ENCODE measurements at places on chromosomes 4 and X.
A peak's percentile ranks its signal among the peaks of the same experiment; 100 is the strongest.

GRCh38 chrX:10395179-10395578 lies 225.2 kb downstream of the MID1 start:
- DNase-seq = no peak

- no peak for DNase-seq
Measured at GRCh38 chrX:13808865-13809264, 8.0 kb downstream of the GPM6B start.

DNA sequence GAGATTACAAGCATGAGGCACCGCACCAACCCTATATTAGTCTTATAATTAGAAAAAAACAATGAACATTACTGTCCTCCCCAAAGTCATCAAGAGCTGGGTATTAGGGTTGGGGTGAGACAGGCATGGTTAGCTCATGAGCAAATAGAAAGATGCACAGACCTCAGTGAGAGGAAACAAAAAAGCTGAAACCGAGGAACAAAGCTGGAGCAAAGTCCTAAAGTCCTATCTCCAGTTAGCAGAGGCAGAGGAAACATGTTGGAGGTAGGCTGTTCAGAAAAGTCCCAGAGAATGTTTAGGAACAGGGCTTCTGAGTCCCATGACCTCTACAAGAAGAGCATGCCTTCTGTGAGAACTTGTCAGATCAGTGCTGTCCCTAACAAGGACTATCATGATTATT lies 4.6 kb upstream of the PCYT1B start:
- DNase-seq = no peak

GRCh38 chr4:1356181-1356998 lies 9.4 kb downstream of the UVSSA start:
- peak; percentile 82 for DNase-seq

DNA sequence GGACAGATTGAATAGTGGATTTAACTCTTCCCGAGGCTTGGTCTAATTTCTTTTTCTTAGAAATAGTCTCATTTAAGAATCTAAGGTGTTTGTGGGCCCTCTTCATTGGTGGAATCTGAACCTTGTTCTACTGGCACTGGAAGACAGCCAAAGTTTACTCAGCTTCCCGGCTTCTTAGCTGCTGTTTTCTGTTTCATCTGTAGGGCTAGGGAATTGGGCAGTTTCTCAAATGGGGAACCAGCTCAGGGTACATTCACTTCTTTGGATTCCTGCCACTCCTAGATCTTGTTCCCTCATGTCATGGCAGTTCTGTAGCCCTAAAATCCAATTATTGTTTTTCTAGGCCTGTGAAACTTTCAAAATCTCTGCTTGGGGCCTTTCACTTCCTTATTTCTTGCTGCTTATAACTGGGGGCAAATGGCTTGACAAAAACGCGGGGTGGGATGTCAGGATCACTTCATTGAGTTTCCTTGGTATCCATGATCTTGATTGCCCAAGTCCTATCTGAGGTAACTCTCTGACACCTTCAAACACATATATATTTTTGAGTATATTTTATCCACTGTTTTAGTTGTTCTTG lies 985.0 kb downstream of the C4orf33 start:
- no peak for DNase-seq

- peak; percentile 46 for DNase-seq
Measured at GRCh38 chr4:189804894-189805293, 135.8 kb upstream of the FRG1 start.

DNA sequence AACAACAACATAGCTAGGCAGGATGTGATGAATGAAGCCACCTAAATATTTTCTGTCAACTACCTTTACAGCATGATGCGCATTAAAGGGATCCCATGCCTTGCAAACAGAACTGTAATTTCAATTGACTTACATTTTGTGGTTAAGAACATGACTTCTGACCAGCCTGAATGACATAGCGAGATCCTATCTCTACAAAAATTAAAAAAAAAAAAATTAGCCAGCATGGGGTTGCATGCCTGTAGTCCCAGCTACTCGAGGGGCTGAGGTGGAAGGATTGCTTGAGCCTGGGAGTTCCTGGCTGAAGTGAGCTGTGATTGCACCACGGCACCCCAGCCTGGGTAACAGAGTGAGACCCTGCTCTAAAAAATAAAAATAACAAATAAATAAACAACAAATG lies 680.6 kb downstream of the IQCM start:
- peak; percentile 1 for DNase-seq

GRCh38 chrX:11386001-11386523 lies 92.8 kb downstream of the AMELX start:
- no peak for DNase-seq

DNA sequence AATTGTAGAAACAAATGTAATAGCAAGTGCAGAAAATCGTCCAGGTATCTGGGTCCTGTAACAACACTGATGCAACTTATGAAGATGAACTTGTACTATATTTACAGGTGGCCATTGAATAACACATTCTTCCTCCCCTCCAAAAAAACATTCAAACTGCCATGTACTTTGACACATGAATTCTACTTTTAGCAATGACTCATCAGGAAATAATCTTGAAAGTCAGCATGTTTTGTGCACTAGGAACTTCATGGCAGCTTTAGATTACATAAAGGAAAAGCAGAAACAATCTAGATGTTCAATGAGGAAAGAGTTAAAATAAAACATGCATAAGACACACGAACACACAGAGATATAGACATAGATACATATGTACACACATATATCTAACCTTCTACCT lies 2.5 kb downstream of the PABPC1L2A start:
- peak; percentile 0 for DNase-seq

GRCh38 chr4:111398906-111399330 lies 746.3 kb upstream of the FAM241A start:
- no peak for DNase-seq

DNA sequence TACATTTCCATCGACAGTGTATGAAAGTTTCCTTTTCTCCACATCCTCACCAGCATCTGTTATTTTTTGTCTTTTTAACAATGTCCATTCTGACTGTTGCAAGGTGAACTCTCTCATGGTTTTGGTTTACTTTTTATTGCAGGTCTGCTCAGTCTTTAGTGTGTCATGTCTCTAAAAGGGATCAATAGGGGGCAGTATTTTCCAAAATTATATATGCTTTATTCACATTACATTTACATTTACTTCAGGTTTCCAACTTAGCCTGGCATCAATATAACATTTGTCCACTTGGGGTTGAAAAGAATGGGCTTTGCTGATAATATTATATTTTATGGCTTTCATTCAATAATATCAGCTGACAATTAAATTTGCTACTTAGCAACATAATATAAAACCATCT lies 265.0 kb upstream of the SLITRK2 start:
- DNase-seq = no peak

DNA sequence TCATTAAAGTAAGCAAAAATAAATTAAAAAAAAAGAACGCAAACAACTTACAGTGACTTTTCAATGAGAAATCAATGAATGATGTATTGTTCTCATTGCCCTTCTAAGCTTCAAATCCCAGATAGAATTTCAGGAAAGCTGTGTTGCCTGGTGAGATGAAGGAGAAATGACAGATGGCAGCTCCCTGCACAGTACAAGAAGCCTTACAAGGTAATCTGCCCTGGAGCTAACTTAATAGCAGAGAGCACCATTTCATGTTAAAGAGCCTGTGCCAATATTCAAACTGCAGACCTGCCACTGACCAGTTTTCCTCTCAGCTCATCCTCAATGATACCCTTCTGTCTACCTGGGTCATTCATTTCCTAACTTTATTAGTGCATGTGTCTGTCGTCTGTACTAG lies 54.0 kb downstream of the GC start:
- DNase-seq = no peak

GRCh38 chr4:110480746-110481271 lies 4.9 kb downstream of the ENPEP start:
- no peak for DNase-seq

DNA sequence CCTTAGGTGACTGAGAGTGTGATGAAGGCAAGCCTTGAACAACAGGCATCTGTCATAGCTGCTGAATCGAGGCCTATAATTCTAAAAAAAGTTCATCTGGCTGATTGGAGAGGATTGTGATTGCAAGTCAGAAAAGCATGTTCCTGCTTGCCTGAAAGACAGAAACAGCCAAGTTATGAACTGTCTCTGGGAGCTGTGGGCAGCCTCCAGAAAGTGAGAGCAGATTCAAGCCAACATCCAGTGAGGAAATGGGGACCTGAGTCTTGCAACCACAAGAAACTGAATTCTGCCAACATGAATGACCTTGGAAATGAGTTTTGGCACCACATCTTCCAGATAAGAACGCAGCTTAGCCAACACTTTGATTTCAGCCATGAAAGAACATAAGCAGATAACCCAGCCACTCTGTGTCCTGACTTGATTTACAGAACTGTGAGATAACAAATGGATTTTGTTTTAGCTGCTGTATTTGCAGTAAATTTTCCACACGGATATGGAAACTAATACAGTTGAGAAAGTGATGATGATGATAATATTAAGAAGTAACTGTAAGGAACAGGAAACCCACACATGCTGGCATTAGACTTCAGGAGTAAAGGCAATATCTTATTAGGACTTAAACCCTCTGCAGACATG lies 240.3 kb upstream of the NDST3 start:
- DNase-seq = no peak

DNA sequence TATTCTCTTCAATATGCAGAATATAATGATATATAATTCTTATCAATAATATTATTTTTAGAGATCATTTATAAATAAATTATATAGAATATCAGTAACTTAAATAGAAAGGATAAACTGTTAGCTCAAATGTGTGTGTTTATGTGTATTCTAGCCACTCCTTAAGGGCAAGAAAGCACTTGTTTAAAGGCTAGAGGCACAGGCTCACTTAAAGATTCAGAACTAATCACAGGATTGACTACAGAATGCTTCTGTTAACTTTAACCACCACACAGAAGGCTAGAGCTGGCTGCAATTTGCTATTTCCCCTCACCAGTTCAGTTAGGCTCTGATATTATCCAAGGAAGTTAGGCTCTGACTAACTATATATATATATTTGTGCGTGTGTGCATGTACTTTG lies 69.6 kb downstream of the TBCK start:
- no peak for DNase-seq

GRCh38 chr4:186366326-186366725 lies 100.3 kb downstream of the F11 start:
- no peak for DNase-seq

GRCh38 chr4:83599183-83599582 lies 63.3 kb downstream of the GPAT3 start:
- peak; percentile 80 for DNase-seq

GRCh38 chr4:74583757-74584156 lies 138.8 kb downstream of the AREG start:
- DNase-seq = no peak

DNA sequence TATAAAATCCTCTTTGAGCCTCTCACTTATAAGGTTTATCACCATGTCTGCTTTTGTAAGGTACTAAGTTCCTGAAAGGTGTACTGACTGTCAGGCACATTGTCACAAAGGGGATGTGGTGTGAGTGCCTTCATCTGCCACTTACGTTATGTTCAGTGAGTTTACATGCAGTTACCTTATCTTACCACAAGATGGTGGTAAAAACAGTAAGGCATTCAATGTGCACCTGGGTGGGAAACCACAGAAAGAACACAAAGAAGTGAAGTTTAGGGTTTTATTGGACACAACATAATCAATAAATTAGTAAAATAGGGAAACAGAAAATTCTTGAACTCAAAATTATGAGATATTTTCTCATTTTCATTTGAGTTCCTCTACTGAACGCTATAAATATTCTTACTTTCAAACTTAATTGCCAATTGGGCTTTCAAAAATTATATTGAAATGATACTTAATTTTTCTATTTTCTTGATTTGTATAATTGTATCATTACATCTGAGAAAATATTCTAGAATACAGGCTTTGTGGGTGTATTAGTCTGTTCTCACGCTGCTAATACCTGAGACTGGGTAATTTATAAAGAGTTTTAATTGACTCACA lies 650.8 kb downstream of the PCDH7 start:
- peak; percentile 69 for DNase-seq

DNA sequence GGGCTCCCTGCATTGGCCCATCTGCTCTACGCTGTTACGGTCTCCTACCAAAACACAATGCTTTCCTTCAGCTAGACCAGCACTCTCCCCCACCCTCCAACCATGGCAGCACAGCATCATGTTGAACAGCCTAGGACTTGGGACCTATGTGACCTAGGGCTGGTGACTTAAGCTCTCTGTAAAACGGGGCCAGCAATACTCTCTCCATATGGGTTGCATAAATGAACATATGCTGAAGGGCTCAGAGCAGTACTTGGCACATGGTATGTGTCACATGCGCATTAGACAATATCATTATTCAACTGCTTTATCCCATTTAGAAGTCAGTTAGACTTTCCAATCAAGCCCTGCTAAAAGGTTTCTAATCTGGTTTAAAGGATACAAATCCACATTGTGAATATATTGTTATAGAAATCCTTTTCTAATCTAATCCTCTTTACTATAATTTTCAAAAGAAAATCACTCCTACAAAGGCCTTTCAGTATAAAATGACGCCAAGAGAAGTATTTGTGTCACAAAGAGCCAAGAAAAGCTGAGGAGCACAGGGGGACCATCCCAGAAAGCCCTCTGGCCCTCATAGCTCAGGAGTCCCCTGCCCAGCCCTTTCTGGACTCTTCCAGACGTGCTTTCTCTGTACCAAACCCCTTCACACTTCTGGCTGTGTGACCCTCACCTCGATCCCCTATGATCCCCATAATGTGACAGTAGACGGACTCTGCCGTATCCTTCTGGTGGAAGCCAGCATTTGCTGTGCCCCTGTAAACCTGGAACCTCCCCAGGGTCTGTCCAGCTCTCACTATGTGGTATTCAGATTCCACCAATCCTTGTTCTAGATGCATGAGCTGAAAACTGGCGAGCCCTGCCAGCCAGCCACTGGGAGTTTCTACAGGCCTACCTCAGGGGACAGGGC lies 42.3 kb downstream of the NSG1 start:
- DNase-seq = no peak

DNA sequence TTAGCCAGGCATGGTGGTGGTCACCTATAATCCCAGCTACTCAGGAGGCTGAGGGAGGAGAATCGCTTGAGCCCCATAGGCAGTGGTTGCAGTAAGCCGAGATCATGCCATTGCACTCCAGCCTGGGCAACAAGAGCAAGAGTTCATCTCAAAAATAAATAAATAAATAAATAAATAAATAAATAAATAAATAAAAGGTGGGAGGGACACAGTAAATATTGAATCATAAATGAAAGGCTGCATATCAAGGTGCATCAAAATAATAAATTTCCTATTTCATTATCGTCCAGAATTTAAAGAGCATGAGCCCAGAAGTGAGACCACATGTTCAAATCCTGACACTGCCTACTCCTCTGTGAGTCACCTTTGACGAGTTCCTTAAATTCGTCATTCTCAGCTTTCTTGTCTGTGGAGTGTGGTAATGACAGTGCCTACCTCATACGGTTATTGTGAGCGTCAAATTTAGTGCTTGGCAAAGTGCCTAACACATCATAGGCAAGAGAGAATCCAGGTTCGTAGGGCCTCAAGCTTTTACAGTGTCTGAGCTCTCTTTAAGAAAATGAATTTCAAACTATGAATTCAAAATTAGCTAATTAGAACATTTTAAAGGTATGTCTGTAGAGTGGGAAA lies 49.9 kb downstream of the IL15 start:
- no peak for DNase-seq

- DNase-seq = no peak
Measured at GRCh38 chrX:8987672-8988250, 46.2 kb downstream of the FAM9B start.

- DNase-seq = peak; percentile 12
Measured at GRCh38 chr4:163587867-163588266, 93.4 kb downstream of the TMA16 start.
